ENCODE measurements at places on chromosomes 6 and 20.

GRCh38 chr6:41505122-41506049 is 40.8 kb upstream of the FOXP4 start:
- DNase-seq, result no peak

DNA sequence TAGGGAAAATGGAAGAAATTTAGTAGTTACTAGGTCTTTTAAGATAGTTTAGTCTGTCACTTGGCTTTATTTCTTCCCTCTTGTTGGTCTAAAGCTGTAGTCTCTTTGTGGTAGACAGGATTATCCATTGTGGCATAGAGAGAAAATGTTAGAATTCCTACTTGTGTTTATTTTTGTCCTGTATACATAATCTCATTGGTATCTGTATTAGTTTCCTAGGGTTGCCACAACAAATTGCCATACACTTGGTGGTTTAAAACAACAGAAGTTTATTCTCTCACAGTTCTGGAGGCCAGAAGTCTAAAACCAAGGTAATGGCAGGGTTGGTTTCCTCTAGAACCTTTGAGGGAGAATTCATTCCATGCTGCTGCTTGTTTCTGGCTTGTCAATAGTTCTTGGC is 119.4 kb downstream of the ZFAND3 start:
- DNase-seq, result no peak

- no peak for DNase-seq
These were observed 3.9 kb downstream of the ACSS2 start for GRCh38 chr20:34880215-34880850.

GRCh38 chr20:44805979-44806620 is 4.2 kb downstream of the RIMS4 start:
- DNase-seq, result no peak

DNA sequence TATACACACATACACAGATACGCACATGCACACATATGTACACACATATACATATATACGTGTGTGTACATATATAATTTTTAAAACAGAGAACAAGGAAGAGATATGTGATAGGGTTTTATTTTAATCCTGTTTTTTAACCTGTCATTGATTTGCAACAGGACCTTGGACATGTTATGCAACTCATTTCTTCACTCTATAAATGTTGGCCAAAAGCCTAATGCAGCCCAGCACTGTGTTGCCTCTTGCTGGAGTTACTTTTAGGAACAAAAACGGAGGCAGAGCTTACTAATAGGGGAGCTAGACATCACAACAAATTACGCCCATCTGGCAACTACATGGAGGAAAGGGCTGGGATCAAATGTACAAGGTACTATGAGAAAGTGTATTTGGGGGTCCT is 179.9 kb upstream of the TAB2 start:
- DNase-seq, result no peak

- no peak for DNase-seq
These were observed 45.9 kb upstream of the TULP1 start for GRCh38 chr6:35558571-35558970.

GRCh38 chr6:152952866-152953509 is 29.9 kb downstream of the FBXO5 start:
- peak; percentile 7 for DNase-seq

GRCh38 chr6:45543298-45544235 is 165.8 kb upstream of the SUPT3H start:
- no peak for DNase-seq

- DNase-seq, result no peak
These were observed 587.2 kb downstream of the EPM2A start for GRCh38 chr6:145147981-145148749.

DNA sequence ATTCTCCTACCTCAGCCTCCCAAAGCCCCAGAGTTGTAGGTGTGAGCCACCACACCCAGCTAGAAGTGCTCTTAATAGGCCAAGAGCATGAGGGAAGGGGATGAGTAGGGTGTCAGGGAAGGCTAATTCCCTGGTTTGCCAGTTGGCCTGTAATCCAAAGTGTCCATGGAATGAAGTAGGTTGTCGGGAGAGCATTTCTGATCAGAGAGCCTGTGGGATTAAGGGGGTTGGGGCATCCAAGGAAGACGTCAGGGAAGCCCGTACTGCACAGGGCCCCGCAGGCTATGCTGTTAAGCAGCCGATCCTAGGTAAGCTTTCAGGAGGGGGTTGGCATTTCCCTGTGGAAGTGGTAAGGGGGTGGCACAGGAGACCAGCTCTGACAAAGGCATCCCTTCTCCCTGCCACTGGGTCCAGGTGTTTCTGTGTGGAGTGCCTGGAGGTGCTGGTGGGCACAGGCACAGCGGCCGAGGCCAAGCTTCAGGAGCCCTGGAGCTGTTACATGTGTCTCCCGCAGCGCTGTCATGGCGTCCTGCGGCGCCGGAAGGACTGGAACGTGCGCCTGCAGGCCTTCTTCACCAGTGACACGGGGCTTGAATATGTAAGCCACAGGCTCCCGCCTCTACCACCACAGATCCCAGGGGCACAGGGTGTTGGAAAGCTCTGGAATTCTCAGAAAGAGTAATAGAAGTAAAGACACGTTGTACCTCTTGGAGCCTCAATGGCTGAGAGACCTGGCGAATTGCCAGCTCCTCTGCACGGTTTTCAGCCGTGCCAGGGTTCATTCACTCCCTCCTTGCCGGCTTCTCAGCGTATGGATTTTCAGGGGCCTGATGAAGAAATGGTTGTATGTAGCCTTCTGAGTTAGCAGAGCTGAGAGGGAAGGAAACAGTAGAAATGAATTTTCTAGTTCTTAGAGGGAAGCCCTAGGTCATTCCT is 21.4 kb upstream of the MAPRE1 start:
- no peak for DNase-seq

DNA sequence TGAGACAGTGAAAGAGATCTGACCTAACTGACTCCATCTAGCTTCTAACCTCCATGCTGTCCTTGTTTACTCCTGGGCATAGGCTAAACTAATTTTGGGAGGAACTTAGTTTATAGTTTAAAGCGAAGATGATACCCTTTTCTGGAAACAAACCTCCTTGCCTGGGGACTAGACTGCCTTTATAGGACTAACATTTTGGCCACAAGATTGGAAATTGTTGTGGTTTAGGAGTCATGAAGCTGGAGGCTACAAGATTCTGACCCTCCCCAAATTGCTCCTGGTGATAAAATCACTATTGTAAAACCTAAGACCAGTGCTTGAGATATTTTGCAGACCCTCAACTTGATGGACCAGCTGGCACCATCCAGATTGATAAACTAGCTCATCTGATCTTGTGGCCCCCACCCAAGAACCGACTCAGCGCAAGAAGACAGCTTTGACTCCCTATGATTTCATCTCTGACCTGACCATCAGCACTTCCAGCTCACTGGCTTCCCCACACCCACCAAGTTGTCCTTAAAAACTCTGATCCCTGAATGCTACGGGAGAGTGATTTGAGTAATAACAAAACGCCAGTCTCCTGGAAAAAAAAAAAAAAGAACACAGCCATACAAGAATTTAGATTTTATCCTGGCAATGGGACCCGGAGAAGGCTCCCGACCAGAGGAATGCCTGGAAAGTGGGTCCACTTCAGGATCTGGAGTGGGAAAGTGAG is 63.0 kb downstream of the ABHD12 start:
- DNase-seq, result no peak

DNA sequence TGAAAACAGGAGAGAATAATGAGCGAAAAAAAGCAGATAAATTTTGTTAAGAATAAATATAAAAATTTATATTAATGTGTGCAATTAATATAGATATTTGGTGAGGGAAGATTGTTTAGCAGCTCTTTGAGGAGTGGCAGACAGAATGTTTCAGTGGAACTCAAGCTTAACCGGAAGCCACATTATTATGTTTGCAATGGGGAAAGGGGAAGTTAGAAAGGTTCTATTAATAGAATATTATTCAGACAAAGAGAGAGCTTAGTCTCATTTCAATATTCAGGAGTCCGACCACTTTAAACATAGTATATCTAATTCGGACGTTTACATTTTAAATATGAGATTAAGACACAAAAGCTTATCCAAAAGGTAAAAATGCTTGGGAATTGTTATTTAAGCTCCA is 81.6 kb upstream of the KHDRBS2 start:
- peak; percentile 5 for DNase-seq

DNA sequence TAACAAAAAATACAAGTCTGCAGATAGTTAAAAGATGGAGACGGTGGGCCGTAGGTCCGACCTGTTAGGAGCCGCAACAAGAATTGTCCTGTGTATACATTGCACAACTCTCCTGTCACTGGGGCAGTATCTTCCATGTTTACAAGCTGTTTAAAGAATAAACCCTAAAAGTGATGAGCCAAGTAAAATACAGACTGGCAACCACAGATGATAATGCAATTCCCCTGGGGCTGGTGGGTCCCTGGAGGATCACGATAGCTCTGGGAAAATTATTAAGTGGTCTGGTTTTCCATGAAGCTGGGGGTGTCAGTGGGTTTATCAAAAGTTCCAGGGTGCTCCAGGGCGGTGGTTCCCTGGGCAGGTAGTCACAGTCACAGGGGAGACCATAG is 8.1 kb upstream of the FAM50B start:
- no peak for DNase-seq

DNA sequence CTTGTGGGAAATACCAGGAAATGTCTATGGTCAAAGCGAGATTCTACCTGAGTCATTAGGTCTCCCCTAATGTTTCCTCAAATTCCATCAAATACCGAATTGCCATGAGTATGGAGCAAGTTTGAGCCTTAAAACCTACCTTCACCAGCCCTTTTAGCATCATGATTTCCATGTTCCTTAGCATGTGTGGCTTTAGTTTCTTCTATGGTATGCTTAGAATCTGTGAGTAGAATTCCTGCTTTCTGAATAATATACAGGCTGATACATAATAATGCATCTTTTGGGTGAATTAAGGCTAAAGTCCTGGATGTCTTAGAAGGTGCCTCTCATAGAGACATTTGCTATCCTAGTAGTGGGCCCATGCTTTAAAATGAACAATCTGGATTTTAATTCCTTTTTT is 32.0 kb downstream of the TSPYL4 start:
- DNase-seq, result no peak

DNA sequence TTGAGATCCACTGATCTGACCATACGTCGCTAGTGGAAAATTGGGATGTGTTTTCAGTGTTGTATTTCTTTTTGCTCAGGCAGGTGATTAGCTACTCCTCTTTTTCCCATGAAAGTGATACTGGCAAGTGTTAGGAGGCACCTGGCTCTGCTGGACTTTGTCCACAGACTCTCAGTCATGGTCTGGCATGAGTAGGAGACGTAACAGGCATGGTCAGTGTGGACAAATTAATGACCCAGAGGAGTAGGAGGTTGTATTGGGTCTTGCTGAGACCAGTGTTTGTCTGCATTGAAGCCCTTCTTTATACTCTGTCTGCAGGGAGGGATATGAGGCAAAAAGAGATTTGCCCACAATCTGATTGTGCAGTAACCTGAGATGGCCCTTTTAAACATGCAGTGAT is 178.7 kb downstream of the DTNBP1 start:
- DNase-seq, result no peak

DNA sequence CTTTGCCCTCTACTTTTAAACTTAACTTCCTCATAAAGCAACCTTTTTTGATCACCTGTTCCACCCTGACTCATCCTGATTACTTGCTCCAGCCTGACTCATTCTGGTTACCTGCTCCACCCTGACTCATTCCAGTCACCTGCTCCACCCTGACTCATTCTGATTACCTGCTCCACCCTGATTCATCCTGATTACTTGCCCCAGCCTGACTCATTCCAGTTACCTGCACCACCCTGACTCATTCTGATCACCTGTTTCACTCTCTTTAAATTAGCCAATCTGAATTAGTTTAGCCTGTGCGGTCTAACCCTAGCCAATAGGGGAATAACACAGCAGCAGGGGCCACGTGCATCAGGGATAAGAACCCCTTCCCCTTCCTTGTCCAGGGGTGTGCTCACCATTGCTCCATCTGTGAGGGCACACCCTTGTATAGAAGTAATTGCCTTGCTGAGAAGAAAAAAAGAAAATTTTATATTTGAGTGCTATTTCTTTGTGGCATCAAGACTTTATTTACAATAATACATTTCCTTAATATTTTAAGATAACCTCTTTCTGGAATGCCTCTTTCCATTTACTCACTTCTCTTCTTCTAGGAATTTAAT is 17.9 kb downstream of the HLA-G start:
- no peak for DNase-seq

DNA sequence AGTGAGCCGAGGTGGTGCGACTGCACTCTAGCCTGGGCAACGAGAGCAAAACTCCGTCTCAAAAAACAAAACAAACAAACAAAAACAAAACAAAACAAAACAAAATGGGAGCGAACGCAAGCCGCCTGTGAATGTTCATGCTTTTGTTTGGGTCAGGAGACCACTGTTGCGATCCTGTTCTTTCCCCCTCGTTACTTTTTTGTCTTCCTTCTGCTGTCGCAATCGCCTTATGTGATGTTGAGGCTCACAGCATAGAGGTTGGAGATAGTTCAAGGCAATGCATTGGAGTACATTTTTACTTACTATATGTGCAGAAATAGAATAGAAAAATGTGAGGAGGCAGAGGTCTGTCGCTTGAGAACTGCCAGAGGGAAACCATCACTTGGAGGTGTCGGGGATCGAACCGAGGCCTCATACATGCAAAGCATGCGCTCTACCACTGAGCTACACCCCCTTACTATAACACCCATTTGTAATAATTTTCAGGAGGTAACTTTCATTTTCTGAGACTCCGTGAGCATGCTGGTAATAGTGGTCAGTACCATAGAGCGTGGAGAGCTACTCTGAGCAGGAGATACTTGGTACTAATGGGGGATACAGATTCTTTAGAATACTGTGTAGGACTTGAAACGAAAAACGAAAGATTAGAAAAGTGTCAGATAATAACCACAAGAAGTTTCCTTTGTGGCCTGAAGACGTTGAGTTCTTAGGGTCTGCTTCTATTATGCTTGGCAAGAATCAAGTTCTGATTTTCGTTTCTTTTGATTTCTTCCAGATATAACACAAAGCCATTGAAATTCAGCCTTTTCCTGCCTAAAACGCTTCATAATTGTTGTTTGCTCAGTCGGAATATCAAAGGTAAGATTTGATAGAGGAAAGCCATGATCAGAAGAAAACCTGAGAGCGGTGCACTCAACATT is 121.1 kb downstream of the TRIM27 start:
- peak; percentile 43 for DNase-seq

- DNase-seq, result no peak
These were observed 1.3 kb downstream of the ZGPAT start for GRCh38 chr20:63709149-63709527.

- DNase-seq, result no peak
These were observed 76.2 kb downstream of the ATXN1 start for GRCh38 chr6:16684896-16685554.

- no peak for DNase-seq
These were observed 371.9 kb downstream of the CD83 start for GRCh38 chr6:14489445-14489844.

- peak; percentile 8 for DNase-seq
These were observed 41.7 kb downstream of the MOCS1 start for GRCh38 chr6:39892490-39893129.

DNA sequence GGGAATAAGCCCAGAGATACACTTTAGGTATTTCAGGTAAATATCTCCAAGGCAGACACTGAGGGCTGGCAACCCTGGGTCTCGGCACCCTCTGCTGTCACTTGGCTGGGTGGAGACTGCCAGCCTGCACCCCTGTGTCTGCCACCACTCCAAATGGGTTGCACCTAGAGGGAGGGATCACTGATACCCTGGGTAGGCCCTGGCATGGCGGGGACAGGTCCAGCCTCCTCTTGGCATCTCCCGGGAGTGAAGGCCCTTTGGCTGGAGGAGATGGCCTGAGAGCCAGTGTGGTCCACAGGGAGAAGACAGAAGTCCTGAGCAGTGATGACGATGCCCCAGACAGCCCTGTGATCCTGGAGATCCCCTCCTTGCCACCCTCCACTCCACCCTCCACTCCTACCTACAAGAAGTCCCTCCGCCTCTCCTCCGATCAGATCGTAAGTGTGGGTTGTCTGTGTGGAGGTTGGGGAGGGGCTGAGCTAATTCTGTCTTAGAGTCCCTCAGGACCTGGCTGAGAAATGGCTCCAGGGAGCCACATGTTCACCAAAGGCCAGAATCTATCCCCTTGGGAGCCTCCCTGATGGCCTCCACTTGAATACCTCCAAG is 10.9 kb downstream of the EMILIN3 start:
- DNase-seq, result no peak

All from NCI-H1694 treated with DMSO at 0.1 percent for 48 hours (cell line).